ENCODE measurements at places on chromosomes 13 and 19.

DNA sequence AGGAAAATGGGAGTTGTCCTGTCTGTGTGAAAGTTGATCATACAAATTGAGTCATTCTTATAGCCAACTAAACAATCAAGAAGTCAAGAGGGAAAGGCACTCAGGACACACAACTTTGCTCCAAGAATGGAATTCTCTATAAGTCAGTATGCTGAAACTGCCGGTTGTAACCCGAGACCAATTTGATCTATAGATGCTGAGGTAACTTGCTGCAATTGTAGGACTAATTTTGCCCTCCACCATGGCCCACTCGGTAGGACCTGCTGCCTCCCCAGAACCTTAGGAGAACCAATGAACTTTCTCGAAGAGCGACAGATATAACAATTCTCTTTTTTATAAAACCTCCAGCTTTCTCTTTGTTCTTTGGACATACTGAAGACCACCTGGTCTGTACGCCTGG is 157.0 kb downstream of the RNF17 start:
- no peak for DNase-seq

DNA sequence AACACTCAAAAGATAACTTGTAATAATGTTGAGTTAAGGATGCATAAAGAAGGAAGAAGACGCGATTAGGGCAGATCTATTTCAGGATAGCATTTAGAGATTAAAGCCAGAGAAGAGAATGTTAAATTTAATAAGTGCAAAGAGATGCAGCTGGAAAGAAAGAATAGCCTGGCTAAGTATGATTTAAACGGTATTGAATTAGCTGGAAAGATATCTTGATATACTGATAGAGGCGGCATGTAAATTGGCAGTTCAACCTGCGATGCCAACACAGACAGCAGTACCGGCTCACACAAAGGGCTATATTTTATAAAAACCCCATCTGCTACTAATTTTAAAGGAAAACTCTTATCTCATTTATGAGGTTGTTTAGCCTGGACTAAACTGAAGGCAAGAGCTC is 121.4 kb downstream of the ENOX1 start:
- DNase-seq, result no peak

DNA sequence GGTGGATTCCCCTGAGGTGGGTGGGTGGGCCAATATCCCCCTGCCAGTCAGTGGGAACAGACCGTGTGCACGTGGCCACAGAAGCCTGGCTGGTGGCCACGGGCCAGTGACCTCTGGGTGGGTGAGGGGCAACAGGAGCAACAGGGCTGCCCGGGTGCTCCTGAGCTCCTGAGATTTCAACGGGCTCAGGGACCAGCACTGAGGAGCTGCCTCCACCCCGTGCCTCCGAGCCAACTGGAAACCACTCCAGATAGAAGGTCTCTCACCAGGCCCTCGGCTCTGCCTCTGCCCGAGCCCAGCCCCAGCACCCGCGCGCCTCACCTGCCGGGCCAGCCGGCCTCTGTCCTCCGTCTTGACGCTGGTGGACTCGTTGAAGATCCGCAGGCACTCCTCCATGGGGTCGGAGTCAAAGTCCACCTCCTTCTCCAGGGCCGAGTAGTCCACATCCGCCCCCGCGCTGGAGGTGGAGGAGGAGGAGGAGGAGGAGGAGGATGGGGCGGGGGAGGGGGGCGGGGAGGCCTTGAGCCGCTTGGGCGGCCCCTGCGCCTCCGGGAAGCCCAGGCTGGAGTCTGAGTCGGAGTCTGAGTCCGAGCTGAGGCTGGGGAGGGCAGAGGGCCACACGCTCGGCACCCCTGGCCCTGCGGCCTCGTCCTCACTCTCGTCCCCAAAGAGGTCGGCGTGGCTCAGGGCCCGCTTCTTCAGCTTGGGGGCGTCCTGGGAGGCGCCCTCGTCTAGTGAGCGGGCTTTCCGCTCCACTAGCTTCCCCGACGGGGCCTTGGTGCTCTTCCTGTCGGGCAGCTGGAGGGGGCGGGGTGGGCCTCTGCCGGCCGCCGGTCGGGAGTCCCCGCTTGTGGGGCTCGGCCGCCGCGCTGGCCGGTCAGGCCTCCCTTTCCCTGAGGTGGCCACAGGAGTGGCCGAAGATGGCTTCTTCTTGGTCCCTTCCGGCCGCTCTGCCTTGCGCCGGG is 14.8 kb upstream of the ATP8B3 start:
- no peak for DNase-seq

GRCh38 chr13:79660361-79660760 is 179.4 kb downstream of the NDFIP2 start:
- DNase-seq, result no peak

GRCh38 chr13:34350671-34351070 is 532.7 kb downstream of the RFC3 start:
- no peak for DNase-seq

DNA sequence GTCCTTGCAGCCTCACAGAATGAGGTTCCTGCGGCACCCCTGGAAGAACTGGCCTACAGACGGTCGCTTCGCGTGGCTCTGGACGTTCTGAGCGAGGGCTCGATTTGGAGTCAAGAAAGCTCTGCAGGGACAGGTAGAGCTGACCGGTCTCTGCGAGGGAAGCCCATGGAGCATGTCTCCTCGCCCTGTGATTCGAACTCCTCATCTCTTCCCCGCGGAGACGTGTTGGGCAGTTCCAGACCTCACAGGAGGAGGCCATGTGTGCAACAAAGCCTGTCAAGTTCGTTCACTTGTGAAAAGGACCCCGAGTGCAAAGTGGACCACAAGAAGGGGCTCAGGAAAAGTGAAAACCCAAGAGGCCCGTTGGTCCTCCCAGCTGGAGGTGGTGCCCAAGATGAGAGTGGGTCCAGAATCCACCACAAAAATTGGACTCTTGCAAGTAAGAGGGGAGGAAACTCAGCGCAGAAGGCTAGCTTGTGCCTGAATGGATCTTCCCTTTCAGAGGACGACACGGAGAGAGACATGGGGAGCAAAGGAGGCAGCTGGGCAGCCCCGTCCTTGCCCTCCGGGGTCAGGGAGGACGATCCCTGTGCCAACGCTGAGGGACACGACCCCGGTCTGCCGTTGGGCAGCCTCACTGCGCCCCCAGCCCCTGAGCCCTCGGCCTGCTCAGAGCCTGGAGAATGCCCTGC is 23.4 kb upstream of the NDUFS7 start:
- DNase-seq, result no peak

- DNase-seq, result no peak
Observed at GRCh38 chr13:75479102-75479740, 2.7 kb downstream of the TBC1D4 start.

GRCh38 chr13:32733690-32734089 is 147.4 kb downstream of the PDS5B start:
- DNase-seq, result no peak

- DNase-seq, result no peak
Observed at GRCh38 chr19:38868551-38868950, 9.5 kb downstream of the RINL start.

GRCh38 chr19:29889702-29890101 is 52.3 kb upstream of the URI1 start:
- DNase-seq, result no peak

Measured in stimulated activated CD8-positive, alpha-beta memory T cell treated with anti-CD3 and anti-CD28 coated beads, Interleukin-12 subunit alpha, Interleukin-12 subunit beta, amount 100 ng/mL, for 4 hours (primary cell).